Hematopoietic multipotent progenitor cell treated with erythropoietin and hydrocortisone succinate and interleukin-3 and kit ligand, for 8 days (in vitro differentiated cells): ENCODE measurements at places on chromosomes 12 and 14.

DNA sequence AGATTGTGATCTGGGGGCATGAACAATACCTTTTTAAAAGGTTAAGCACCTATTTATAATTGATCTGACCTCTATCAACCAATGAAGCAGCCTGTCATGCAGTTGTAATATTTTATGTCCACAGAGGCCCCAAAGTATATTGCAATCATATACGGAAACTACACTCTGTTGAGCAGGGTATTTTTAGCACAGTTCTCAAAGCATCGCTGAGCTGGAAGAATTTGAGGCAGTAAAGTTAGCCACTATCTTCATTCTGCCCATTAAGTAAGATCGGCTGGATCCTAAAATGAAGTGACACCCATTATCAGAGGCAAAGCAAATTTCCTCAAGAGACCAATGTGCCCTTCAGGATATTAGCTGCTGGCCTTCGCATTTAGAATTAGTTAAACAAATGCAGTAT is 47.7 kb upstream of the GRIP1 start:
- DNase-seq = no peak

DNA sequence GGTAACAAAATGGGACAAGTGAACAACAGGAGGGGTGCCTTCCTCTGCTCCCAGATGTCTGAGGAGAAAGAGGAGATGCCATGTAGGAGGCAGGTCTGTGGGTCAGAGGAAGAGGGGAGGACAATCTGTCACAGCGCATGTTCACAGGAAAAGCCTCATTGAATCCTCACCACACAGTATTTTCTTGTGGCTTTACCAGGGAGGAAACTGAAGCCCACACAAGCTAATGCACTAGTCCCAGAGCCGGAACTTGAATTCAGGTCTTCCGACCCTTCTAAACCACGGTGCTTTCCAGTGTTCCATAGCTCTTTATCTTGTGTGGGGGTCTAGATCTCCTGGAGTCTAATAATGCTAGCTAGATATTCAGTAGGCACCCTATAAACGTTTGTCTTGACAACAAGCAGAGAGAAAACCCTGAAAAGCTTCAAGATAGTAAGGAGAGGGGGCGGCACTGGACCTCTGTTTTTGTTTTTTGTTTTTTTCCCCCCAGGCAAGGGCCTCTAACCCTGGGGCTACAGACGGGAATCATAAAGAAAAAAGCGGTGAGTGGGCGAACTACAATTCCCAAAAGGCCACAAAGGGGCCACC is 371 bp upstream of the SHMT2 start:
- peak; percentile 47 for DNase-seq

- DNase-seq = no peak
These were observed 6.3 kb downstream of the PLBD2 start for GRCh38 chr12:113364698-113365097.

DNA sequence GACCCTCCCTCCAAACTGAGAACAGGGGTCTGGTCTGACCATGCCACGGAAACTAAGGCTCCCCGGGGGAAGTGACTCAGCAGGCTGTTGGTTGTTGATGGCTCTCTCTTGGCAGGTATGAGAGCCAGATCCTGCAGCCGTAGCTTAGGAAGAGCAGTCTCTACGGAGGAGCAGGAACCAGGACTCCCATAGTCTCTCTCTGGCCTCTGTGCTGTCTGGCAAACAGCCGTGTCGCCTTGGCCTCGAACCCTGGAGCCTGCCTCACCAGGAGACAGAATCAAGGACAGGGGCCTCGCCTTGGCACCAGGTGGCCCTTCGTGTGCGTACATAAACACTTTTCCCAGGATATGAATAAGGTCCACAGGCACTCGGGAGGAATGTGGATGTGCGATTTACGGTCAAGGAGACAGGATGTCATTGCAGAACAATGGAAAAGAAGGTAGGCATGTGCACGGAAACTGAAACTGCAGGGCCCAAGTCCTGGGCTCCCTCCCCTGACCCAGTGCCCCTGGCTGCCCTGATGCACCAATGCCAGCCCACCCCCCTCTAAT is 7.9 kb downstream of the VWF start:
- DNase-seq = no peak

- DNase-seq = no peak
These were observed 178.3 kb downstream of the EMP1 start for GRCh38 chr12:13374793-13375192.

DNA sequence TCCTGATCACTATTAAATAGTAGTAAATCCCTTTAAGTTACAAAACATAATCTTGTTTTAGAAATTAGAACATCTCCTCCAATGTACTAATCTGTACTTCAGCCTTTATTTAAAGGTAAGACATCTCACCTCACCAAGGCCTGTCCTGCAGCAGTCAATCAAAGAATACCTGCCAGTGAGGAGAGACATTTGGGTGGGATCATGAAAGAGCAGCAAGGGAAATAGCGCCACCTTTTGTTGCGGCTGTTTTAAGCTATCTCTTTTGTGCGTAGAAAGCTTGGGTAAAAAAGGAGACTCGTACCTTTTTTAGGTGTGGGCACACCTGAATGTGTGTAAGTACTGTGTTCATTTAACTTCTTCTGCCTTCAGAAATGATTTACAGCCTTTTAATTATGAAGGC is 117.8 kb upstream of the TMTC1 start:
- no peak for DNase-seq

- no peak for DNase-seq
These were observed 3.7 kb upstream of the ZFP36L1 start for GRCh38 chr14:68796418-68797101.
